Ammon's horn (tissue), 1 donor: ENCODE measurements at places on chromosomes 11 and 22.
A peak's percentile ranks its signal among the peaks of the same experiment; 100 is the strongest.

GRCh38 chr11:9053316-9054035 lies 37.9 kb downstream of the SCUBE2 start:
- peak; percentile 42 for DNase-seq

- no peak for DNase-seq
These were observed 2.1 kb downstream of the OLFML1 start for GRCh38 chr11:7487360-7487759.

DNA sequence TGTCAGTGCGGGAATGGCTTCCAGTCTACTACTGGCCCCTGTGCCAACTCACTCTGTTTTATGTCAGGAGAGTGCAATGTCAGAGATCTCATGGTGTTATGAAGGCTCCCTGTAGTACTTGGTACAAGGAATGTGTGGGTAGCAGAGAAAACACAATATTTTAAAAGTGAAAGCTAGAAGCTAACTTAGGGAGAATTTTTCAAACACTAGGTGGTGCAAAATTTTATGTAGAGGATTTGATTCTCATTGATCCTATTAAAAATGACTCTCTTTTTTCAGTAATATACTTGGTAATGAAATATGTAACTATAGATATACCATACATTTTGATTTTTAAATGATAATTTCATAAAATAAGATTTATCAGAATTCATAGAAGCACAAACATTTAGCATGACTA lies 134.7 kb downstream of the JRKL start:
- no peak for DNase-seq

- DNase-seq: no peak
These were observed 27.9 kb upstream of the OAF start for GRCh38 chr11:120182790-120183491.

DNA sequence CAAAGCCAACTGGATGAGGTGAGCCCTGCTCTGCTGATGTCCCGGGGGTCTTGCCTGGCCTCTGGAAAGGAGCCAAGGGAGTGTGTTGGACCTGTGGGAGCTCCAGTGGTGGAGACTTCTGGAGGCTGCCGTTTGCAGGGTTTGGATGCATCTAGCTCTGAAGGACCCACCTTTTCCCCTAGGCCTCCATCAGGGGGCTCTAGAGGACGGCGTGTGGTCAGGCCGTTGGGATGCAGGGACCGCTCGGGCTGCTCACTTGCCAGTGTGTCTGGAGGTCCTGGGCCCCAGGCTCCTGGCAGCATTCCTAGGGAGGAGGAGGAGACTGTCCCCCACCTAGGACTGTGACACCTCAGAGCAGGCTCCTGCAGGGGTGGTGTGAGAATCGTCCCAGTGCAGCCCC lies 58.3 kb downstream of the PRDM11 start:
- DNase-seq: no peak

- DNase-seq: no peak
These were observed 77.2 kb upstream of the CD44 start for GRCh38 chr11:35061516-35062440.

- no peak for DNase-seq
These were observed 16.1 kb downstream of the TRIM22 start for GRCh38 chr11:5705688-5706087.

- DNase-seq: no peak
These were observed 13.1 kb downstream of the LRRC32 start for GRCh38 chr11:76657187-76658170.

- no peak for DNase-seq
These were observed 87.7 kb downstream of the CTTN start for GRCh38 chr11:70486026-70486415.

DNA sequence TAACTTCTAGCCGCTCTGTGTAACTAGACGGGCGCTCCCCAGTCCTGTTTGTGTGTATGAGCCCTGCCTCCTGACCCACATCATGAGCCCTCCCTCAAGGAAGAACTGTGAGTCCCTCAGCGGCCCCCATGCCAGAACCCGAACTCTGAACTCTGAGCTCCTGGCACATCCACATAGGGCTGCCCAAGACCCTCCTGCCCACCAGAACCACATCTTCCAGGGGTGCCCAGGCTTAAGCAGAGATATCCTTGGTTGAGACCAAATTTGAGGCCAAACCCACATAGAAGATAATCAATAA lies 3.0 kb downstream of the TRIM29 start:
- no peak for DNase-seq

DNA sequence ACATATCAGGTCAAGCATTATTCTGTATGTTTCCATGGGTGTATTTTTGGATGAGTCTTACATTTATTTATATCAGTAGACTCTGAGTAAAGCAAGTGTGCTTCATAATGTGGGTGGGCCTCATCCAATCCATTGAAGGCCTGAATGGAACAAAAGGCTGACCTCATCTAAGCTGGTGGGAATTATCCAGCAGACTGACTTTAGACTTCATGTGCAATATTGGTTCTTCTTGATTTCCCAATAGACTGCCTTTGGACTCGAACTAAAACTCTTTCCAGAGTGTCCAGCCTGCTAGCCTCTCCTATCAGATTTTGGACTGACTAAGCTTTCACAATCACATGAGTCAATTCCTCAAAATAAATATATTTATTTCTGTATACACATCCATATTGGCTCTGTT lies 116.2 kb downstream of the KIF18A start:
- DNase-seq: no peak

- DNase-seq: peak; percentile 56
These were observed 255.6 kb upstream of the CADM1 start for GRCh38 chr11:115759622-115760460.

DNA sequence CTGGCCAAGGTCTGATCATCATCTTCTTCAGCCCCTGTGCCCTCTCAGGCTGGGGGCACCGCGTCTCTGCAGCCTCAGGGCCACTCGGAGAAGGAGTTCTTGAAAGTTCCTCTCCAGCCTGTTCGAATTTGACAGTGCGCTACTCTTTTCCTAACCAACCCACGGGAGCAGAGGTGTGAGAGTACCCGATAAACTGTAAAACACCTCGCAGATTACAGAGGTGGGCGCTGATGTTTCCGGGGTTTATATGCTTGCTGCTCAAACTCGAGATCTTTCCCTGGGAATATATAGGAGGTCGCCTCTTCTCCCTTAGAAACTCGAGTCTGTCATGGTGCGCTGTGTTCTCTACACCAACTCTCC lies 515 bp downstream of the CTR9 start:
- no peak for DNase-seq

DNA sequence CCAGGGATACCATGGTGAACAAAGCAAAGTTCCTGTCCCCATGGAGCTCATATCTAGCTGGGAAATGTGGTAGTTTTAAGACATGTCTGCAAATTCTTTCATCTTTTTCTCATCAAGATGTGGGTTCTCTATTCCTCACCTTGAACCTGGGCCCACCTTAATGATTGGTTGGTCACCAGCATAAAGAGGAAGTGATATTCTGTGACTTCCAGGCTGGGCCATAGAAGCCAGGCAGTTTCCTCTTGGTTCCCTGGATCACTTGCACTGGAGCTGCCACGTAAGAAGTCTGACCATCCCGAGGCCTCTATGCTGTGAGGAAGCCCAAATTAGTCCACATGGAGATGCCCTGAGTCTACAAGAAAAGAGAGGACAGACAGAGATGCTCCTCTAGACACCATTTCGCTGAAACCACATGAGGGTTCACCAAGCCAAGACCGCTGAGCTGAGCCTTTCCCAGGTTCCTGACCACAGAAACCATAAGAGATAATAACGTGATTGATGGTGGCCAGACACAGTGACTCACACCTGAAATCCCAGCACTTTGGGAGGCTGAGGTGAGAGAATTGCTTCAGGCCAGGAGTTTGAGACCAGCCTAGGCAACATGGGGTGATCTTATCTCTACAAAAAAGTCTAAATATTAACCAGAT lies 119.5 kb upstream of the ISX start:
- no peak for DNase-seq

DNA sequence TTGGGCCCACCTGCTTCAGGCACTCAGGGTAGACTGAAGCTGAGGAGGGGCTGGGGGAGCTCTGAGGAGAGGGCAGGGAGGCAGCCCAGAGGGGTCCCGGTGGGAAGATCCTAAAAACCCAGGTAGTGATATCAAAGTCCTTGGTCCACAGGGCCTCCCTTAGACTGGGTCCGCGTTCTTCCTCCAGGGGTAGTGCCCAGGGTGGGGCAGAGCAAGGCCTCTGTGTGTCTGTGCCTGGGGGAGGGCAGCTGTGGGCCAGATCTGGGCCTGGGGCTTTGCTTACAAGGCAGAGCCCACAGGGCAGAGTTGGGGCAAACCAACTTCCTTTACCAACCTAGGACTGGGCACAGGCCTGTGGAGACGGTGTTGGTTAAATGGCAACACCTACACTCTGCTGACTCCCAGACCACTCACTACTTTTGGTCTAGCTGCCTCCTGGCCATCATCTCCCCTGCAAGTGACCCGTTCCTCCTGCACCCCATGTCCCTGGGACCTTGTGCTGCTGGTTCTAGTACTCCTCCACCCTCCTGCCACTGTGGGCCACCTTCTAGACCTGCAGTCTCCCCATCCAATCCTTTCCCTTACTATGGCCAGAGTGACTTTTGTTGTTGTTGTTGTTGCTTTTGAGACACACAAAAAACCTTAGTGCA lies 15.8 kb downstream of the ATG16L2 start:
- no peak for DNase-seq

- DNase-seq: no peak
These were observed 6.3 kb upstream of the PIWIL4 start for GRCh38 chr11:94560834-94561233.

- DNase-seq: peak; percentile 77
These were observed 603 bp downstream of the ESRRA start for GRCh38 chr11:64305691-64306562.

DNA sequence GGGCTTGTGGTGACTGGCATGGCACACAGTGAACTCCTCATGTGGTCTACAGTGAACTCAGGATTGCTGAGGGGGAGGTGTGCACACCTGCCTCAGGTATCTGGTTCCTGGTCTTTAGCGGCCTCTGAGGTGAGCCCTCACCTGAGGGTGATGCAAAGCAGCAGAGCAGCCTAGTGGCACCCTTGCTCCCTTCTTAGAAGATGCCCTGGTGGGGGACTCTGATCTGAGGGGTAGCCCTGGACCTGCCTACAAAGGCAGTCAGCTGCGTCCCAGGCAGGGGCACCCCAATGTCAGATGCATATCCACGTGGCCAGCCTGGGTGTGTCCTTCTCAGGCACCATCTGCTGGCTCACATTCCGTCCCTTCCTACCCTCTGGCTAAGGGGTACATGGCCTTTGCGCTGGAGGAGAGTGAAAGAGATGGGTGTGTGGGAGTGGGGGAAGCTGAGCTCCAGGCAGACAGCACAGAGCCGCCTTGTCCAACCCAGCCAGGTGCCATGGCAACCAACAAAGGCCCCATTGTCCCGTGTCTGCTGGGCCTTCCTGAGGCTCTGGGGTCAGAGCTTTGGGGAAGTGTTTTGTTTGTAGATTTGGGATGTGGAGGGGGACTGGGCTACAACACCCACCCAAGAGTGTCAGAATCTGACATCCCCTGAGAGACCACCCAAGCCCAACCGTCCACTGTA lies 5.8 kb downstream of the PLEKHB1 start:
- DNase-seq: peak; percentile 97

DNA sequence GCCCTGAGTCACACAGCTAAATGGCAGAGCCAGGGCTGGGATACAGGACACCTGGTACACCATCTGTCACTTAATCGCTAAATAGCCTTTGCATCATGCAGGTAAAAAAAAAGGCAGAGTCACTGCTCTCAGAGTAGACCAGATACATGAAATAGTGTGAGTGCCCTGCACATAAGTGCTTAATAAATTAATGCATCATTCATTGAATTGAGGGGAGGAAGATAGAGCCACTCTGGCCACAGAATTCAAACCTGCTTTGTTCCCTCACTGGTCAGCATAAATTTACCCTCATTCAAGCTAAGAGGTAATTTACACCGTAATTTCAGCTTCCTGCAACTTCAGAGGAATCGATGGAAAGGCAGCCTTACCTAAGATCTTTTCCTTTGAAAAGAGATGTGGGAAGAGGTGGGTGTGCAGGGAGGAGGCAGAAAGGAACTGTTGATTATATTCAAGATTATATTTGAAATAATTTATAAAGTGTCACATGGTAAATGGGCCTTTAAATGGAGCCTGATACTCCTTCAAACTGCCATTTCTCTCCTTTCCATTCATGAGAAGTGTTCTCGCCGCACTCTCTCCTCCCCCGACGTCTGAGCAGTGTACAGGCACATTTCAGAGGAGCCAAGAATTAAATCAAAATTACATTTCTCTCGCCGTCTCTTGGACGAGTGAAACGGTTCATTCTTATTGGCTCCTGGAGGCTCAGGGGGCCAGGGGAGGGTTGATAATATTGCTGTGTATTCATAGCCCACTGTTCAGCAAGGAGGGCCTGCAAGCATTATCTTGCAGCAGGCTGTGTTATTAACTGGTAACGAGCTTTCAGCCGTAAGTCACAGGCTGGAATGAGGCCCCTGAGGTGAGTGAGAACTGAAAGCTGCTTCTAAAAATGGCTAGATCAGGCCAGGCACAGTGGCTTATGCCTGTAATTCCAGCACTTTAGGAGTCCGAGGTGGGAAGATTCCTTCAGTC lies 52.2 kb upstream of the HMGXB4 start:
- DNase-seq: no peak

- DNase-seq: no peak
These were observed at the start of gene CCDC116 for GRCh38 chr22:21632237-21632895. CCDC116 (plus strand) TSS chr22:21632760; CDS start chr22:21633182, 422 bp downstream.

GRCh38 chr11:83174008-83174407 lies 17.1 kb downstream of the PCF11 start:
- no peak for DNase-seq

- no peak for DNase-seq
These were observed 118.3 kb downstream of the VPREB1 start for GRCh38 chr22:22362936-22363335.

DNA sequence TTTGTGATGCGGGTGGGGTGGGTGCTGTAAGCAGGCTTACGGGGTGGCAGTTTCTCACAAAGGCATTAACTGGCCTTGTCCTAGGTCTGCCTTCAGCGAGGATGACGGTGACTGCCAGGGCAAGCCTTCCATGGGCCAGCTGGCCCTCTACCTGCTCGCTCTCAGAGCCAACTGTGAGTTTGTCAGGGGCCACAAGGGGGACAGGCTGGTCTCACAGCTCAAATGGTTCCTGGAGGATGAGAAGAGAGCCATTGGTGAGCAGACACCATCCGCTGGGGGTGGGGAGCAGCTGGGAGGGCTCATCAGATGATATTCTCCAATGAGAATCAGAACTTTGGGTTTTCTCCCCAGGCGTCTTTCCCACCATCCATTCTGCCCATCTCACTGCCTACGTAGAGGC lies 5.8 kb downstream of the TCN2 start:
- DNase-seq: no peak

DNA sequence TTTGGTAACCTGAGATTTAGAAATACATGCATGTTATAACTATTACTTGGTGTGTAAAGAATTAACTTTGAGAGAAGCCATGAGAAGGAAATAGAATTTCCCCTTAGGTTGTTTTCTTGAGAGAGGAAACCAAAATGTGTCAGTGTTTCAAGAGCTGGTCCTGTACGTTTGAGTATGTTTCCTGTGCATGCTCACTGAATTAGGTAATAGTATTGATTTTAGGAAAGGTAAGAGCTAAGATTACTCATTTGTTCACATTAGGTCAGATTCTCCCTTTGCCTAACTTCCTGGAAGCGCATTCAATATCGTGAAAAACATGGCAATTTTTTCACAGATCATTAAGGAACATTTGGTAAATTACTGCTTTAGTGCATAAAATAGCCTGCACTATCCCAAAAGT lies 49.3 kb upstream of the RDX start:
- DNase-seq: no peak
